ENCODE measurements at places on chromosomes 7 and 10. TPM values are rescaled to one million over a fixed set of nuclear protein-coding genes. Genes with fewer than 3 reads are reported as not detected.

TRIM74 gene
- 0.26 TPM for total RNA-seq

GPR146 gene
- total RNA-seq, result 0.27 TPM

GOT1 gene
- 163 TPM for total RNA-seq

PSTK gene
- 8.3 TPM for total RNA-seq

HUS1 gene
- total RNA-seq, result 39.9 TPM

SPDYE2B gene
- total RNA-seq, result not detected

SHH gene
- not detected for total RNA-seq

TMEM176B gene
- not detected for total RNA-seq

SERPINE1 gene
- total RNA-seq, result 56.7 TPM

ANKRD1 gene
- total RNA-seq, result 0.65 TPM

HOXA1 gene
- total RNA-seq, result 5.6 TPM

NUTM2D gene
- 2.3 TPM for total RNA-seq

GNB2 gene
- total RNA-seq, result 196 TPM

AKAP9 gene
- total RNA-seq, result 39.2 TPM

DENND2A gene
- not detected for total RNA-seq

AMZ1 gene
- not detected for total RNA-seq

GNAT3 gene
- not detected for total RNA-seq

SPDYE1 gene
- total RNA-seq, result not detected

RET gene
- not detected for total RNA-seq

PLXDC2 gene
- 10.6 TPM for total RNA-seq

GNGT1 gene
- total RNA-seq, result not detected

ZWINT gene
- 30.4 TPM for total RNA-seq

NUTM2E gene
- total RNA-seq, result 0.12 TPM

LDB1 gene
- 28.9 TPM for total RNA-seq

NME8 gene
- total RNA-seq, result 1.5 TPM

EVX1 gene
- total RNA-seq, result not detected

RBP4 gene
- not detected for total RNA-seq

ASNS gene
- 191 TPM for total RNA-seq

BEND7 gene
- 12.4 TPM for total RNA-seq

CYP3A5 gene
- 0.83 TPM for total RNA-seq

CTNNA3 gene
- total RNA-seq, result not detected
